ENCODE measurements at places on chromosomes 5 and 9. TPM values are rescaled to one million over a fixed set of nuclear protein-coding genes. Genes with fewer than 3 reads are reported as not detected.
A peak's percentile ranks its signal among the peaks of the same experiment; 100 is the strongest.

PAX5 gene
- total RNA-seq = not detected

CA9 gene
- total RNA-seq = 0.78 TPM

LCN10 gene
- not detected for total RNA-seq

GABRA6 gene
- total RNA-seq = 0.31 TPM

PCA3 gene
- 0.16 TPM for total RNA-seq

TCF7 gene
- total RNA-seq = not detected

TGFBI gene
- 4.2 TPM for total RNA-seq

LEAP2 gene
- 2.0 TPM for total RNA-seq

DNA sequence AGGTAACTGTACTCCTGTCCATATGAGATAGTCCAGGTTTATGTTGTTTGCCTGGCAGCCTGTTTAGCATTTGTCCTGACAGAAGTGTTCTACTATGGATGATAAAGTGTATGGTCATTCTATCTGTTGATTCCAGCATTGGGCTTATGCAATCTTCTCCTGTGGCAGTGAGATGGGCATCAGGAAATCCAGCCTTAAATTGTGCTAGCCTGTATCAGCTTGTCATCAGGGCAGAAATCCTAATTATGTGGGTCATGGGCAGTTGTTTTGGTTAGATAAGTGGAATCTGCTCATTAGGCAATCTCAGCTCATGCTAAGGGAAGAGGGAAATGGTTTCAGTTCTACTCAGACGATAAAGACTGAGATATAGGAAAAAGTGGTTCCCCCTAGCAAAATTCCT is 247.4 kb upstream of the CHD1 start:
- DNase-seq = no peak

DNA sequence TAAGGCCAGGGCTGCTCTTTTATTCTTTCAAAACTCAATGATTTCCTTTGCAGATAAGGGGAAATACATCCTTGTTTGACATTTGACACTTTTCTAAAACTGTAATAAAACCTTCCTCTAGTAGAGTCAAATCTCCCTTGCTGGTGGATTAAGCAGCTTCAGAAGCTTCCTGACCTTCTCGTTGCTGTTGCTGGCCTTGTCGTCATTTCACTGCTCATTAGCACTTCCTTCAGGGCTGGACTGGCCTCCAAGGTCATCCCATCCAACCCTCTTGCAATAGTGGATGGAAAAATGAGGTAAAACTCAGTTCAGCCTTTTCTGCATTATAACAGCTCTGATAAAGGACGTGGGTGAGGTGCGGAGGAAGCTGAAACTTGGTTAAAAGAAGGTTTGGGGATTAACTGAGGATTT is 1.1 kb upstream of the ADAMTSL1 start:
- no peak for DNase-seq

DNA sequence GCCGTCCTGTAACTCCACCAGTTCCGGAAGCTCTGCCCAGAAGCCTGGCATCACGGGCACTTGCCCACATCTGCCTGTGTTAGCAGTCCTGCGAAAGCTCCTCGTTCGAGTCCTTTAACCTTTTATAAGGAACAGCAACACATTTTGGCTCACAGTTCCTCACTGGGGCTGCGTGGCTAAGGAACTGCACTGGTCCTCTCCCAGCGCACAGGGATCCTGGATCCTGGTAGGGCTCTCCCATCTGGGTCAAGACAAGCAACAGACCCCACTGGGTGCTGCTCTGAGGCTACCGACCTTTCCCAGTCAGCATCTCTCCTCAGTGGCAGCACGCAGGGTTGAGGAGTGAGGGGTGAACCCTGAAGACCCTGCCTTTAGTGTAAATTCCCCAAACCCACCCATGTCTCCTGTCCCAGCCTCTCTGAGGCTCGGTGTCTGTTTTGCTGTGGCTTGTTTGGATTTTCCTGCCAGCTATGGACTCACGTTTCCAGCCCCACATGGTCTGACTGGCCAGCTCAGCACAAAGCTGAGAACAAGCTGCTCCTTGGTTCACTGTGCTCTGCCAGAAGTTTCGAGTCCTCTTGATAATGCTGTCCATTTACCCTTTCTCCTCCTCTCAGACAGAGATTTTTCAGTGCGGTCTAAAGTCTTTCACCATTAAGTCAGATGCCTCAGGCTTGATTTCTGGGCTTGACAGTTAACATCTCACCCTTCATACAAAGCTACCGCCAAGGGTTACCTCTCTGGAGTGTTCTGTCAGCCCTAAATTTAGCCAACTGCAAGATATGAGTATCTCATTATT is 80.0 kb downstream of the AK8 start:
- DNase-seq = no peak

GRCh38 chr5:114361724-114362196 is at the start of gene KCNN2:
TSS of gene KCNN2 (plus strand) at chr5:114362070. CDS start at chr5:114362140, 70 bp downstream.
- DNase-seq = peak; percentile 89

DNA sequence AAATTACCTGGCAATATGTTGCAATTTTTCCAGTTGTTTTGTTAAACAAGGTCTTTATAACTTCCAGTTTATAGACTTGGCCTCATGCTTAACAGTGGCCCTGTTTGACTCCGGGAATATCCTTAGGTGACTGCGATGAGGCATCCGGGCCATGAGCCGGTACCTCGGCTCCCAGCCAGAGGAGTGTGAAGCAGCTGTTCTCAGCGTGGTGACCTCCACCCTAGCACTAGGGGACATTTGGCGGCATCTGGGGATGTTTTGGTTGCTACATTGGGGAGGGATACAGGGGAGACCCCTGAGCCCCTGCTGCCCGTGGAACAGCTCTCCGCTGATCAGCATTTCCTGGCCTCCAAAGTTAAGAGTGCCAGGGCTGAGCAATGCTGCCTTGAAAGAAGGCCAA is 533.4 kb downstream of the IRX1 start:
- DNase-seq = no peak

- DNase-seq = peak; percentile 77
Observed at GRCh38 chr9:136799854-136800657, 3.9 kb downstream of the CCDC183 start.

DNA sequence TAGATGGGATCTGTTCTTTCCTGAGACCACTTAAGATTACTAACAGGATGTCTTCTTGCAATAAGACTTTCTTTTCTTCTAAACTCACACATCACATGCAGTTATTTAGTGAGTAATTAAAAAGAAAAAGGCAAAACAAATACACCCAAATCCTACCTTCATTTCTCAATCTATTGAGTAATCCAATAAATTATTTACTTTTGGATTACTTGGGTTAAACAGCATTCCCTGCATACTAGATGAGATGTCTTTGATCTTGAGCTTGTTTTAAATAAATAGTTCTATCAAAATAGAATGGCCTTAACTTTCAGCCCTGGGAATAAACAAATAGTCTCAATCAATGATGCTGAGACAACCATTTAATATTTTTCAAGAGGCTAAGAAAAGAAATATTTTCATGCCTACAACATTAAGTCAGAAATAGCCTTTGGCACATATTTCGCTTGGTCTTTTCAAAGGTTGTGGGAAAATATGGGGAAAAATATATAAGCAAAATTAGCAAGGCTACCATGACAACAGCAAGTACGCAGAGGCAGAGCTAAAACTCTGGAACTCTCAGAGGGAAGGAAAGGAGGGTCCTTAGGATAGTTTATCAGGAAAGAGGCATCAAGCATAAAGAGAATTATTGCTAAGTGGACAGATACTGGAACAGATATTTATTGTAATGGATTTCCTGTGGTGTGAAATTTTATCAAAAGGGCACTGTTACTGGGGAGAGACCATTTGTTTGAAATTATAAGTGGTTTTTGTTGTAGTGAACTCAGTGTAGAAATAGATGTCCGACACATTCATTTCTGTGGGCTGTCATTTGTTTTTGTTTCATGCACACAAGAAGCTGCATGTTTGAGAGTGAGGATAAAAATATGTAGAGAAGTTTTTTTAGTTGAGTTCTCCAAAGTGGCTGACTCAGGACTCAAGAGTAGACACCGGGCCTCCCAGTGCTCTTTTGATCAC is 70.2 kb upstream of the CDH6 start:
- no peak for DNase-seq

DNA sequence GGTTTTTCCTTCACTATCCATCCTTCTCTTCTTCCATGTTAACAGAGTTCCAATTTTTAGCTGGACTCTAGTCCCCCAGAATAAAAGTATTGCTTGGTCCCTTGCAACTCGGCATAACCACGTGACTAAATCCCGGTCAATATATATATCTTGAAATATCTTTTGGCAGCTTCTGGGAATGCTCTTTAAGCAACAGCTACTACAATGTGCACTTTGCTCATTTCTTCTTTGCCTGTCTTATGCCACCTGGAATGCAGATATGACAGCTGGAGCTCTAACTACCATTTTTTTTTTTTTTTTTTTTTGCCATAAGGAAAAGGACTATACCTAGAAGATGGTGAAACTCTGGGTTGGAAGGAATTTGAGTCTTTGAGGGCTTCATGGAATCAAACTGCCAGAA is 82.6 kb downstream of the GCNT4 start:
- DNase-seq = no peak

DNA sequence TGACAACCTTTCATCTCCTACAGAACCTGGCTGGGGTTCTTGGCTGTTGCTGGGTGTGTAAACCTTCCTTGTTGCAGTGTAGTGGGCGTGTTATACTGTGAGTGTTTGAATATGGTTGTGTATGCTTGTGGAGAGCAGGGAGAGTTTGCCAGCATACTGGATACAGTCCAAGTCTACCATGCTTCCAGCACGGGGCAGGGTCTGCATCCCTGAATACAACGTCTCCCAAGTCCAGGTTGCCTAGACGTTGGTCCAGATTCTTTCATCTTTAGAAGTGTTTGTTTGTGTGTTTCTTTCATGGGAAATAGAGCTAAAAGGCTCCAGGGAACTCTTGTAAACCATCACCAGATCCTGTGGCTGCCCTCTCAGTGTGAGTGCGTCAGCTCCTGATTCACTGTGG is 46.4 kb downstream of the SYK start:
- DNase-seq = no peak

DNA sequence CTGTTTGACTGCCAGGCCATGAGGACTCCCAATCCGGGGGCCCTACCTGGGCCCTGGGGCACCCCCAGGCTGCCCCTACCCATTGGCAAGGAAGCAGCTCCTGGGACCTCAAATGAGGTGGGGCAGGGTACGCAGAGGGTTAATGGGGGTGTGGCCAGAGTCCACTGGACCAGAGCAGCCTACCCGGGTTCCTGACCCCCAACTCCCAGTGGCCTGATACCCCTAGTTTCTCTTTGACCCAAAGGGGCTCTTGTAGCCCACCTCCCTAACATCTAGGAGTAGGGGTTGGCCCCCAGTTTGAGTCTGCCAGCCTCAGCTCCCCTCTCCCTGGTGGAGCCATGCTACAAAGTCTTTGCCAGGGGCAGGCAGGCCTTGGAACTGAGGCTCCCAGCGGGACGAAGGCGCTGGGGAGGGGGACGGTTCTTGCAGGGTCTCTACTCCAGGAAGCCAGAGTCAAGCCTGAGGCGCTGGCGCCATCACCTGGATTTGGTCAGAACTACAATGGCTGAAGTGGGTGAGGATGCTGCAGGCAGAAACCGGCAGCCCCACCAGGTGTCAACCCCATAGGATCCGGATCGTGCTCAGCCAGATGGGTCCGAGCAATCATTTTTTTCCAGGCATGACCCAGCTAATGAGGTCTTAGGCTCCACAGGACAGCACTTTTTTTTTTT is 8.4 kb upstream of the CERCAM start:
- DNase-seq = peak; percentile 72

GRCh38 chr9:23672151-23672550 is 153.9 kb downstream of the ELAVL2 start:
- DNase-seq = no peak

DNA sequence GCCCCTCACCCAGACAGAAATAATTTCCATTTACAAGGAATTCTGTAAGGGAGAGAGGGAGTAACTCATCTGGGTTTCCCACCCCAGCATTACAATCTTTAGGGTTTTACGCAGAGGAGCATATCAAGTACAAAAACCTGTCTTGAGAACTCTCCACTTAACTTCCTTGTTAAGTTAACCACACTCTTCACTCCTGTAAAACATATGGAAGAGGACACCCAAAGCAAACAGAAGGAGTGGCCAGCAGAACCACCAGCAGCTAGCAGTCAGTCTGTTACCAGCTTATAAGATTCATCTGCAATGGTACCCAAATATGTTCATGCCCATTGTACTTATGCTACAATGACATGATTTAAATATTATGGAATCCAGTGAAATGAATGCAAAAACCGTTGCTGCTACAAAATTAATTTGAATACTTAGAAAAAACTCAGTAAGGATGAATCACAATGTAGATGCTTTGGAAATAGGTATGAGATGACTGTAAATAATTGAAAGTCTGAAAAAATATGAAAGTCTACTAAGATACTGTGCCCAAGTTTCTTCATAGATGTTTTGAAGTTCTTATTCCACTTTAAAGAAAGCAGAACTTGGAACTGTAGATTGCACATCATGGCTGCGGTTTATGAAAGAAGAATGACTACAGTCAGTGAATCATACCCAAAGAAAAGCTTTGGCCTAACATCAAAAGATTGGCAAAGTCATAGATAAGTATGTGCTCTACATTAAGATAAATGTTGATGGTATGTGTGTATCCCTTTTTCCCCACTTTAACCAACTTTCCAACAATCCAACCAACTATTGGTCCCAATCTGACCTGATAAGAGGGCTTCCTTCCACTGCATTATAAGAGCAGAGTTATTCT is 233.6 kb downstream of the ACTL7B start:
- no peak for DNase-seq

GRCh38 chr5:32613050-32613672 is 27.8 kb downstream of the SUB1 start:
- peak; percentile 75 for DNase-seq

DNA sequence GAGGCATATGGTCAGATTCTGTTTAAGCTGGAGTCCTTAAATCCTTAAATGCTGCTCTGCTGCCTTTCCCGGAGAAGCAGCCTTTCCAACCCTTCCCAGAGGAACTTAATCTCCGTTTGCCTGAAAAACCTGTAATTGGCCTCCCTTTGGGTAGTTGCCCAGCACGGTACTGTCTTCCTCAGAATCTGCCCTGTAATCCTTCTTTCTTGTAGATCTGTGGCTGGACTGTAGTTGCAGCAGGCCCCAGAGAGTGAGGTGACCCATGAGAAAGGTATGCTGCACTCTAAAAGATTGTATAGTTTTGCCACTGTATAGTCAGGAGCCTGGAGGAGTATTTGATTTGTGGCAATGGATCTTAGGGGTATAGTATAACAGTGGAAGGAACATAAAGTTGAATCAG is 11.7 kb downstream of the SPIN1 start:
- DNase-seq = no peak

DNA sequence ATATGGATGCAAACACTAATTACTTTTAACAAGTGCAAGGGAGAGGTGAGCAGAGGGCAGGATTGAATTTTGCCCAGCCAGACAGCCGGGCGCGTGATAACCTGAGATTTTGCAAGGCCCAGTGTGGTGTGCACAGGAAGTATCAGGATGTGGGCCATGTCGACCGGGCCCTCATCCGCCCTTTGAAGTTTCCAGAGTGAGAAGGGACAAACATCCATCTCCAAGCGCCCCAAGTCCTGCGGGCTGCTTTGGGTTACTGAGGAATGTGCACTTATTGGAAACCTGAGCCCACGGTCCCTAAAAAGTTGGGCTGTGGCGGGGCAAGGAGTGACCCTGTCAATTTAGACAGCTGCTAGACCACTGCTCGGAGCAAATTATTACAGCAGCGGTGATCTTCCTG is 272.2 kb upstream of the IRX2 start:
- no peak for DNase-seq

DNA sequence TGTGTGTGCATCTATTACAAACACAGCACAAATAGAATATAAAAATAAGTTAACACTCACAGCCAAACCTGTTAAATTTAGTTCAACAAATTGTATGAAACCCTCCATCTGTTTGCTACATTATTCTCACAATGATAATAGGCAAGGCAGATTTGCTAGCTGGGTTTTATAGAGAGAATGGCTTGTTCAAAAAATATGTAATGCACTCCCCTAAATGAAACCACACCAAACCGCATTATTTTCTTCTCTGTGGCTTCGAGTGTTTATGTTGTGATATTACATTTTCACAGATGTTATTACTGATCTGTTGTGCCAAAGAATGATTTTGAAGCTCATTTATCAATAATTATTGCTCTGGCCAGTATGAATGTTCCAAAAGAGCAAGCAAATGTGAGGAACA is 92.9 kb downstream of the SPATA31D1 start:
- no peak for DNase-seq

Measured in occipital lobe (tissue), 3 donors.